ENCODE measurements at places on chromosomes 1 and 21.

GRCh38 chr1:230778916-230779590 is 31.9 kb downstream of the CAPN9 start:
- peaks cover 16% of the 10 kb centered on the region for H3K4me1 ChIP-seq
- no peak for DNase-seq
- no peak overlapping the region for H3K4me3 ChIP-seq
- H3K36me3 ChIP-seq, result no peaks in the 10 kb centered on the region
- peaks cover 6% of the 10 kb centered on the region for H3K27me3 ChIP-seq

- no peak overlapping the region for H3K4me3 ChIP-seq
- no peak for DNase-seq
- no peaks in the 10 kb centered on the region for H3K27me3 ChIP-seq
- H3K36me3 ChIP-seq, result peaks cover 30% of the 10 kb centered on the region
- H3K4me1 ChIP-seq, result no peaks in the 10 kb centered on the region
- H3K27ac ChIP-seq, result no peak overlapping the region
Measured at GRCh38 chr1:28208818-28209441, 23.9 kb downstream of the DNAJC8 start.

DNA sequence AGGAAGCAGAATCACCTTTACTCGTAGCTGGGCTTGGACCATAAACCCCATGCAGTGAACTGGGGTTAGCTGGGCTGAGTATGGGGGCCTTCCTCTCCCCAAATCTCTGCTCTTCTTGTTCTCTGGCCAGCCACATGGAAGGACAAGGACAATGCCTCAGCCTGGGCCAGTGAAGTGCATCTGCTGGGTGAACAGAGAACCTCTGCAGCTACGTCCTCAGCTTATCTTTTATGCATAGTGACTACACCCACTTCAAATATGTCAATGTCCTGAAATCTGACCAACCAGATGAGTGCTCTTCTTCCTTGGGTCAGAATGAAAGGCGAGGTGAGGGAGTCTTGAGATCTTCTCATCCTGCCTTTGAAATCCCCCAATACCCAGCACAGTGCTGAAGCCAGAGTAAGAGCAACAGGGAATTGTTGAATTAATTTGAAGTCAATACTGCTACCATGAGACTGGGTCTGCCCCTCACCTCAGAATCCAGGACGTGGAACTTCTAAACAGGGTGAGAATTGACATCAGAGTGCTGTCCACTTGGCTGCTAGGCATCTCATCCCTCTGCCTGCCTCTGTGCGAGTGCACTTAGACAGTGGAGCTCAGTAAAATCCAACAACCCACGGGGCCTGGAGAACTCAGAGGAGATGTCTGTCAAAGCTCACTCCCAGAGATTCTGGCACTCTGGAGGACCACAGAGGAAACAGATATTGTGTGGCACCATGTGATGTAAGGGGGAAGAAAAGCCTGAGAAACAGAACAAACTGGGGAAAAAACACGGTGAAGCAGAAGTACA is 99.0 kb downstream of the IER5 start:
- no peaks in the 10 kb centered on the region for H3K36me3 ChIP-seq
- no peak for DNase-seq
- H3K27me3 ChIP-seq, result peaks cover 50% of the 10 kb centered on the region
- H3K4me3 ChIP-seq, result no peak overlapping the region
- peaks cover 2% of the 10 kb centered on the region for H3K4me1 ChIP-seq
- no peak overlapping the region for H3K27ac ChIP-seq

- no peak overlapping the region for H3K27ac ChIP-seq
- DNase-seq, result no peak
- no peaks in the 10 kb centered on the region for H3K36me3 ChIP-seq
- H3K4me3 ChIP-seq, result no peak overlapping the region
Measured at GRCh38 chr1:166679369-166679768, 159.9 kb upstream of the POGK start.

- no peak overlapping the region for H3K4me3 ChIP-seq
- DNase-seq, result no peak
- H3K36me3 ChIP-seq, result peaks cover 3% of the 10 kb centered on the region
- H3K27me3 ChIP-seq, result no peaks in the 10 kb centered on the region
Measured at GRCh38 chr1:230713547-230713914, 391 bp downstream of the AGT start.

DNA sequence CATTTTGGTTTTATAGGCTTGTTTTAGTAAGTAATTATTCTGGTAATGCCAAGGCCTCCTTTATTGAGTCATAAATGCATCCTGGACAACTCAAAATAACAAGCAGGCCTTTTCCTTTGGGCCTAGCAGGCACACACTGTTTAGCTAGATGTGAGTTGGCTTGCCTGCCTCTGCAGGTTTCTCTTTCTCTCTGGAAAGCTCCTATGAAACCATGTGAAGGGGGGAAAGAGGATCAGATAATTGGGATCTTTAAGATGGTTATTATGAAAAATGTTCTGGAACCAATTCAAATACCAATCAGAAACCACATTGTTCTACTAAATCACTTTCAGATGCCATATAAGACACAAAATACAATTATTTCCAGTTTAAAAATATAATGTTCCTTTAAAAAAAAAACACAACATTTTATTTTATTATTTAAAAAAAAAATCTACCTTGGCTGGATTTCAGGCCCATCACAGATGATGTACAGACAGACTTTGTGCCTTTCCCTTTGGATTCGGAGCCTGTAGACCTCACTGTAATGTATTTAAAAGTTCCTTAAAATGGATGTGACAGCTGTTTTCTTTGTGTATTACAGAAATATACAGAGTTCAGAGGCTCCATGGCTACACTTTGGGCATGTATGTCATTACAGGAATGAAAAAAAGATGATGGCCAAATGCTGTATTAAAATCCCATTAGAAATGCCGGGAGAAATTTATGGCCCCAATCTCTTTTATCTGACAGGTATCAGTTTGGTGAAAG is 80.2 kb downstream of the NTMT2 start:
- no peaks in the 10 kb centered on the region for H3K27me3 ChIP-seq
- H3K4me1 ChIP-seq, result peaks cover 26% of the 10 kb centered on the region
- H3K4me3 ChIP-seq, result no peak overlapping the region
- no peaks in the 10 kb centered on the region for H3K36me3 ChIP-seq

- no peak overlapping the region for H3K4me3 ChIP-seq
- DNase-seq, result peak; percentile 86
- H3K27ac ChIP-seq, result peak overlapping the region; percentile 65
- H3K36me3 ChIP-seq, result peaks cover 6% of the 10 kb centered on the region
- H3K4me1 ChIP-seq, result peaks cover 17% of the 10 kb centered on the region
Measured at GRCh38 chr1:170162459-170163246, 16.9 kb downstream of the NTMT2 start.

GRCh38 chr1:3461934-3462275 is 7.4 kb downstream of the ARHGEF16 start:
- no peaks in the 10 kb centered on the region for H3K27me3 ChIP-seq
- no peak for DNase-seq
- peaks cover 51% of the 10 kb centered on the region for H3K4me1 ChIP-seq
- H3K36me3 ChIP-seq, result no peaks in the 10 kb centered on the region
- H3K27ac ChIP-seq, result no peak overlapping the region

DNA sequence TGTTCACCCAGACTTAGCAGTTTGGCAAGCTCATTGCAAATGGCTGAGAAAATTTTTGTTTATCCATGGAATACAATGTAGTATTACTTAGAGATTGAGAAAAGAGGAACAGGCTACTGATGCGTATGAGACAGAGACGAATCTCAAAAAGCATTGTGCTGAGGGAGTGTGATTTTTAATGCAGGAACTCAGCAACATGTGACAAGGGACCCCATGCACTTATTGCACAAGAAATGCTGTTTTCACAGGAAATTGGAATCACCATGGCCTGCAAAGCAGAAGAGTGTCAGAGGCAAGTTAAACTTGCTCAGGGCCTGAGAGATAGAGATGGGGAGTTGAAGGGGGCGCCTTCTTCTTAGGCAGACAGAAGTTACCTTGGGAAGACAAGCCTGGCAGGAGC is 32.6 kb upstream of the TLR5 start:
- no peak overlapping the region for H3K27ac ChIP-seq
- peaks cover 11% of the 10 kb centered on the region for H3K27me3 ChIP-seq
- DNase-seq, result no peak
- no peaks in the 10 kb centered on the region for H3K4me1 ChIP-seq
- no peaks in the 10 kb centered on the region for H3K36me3 ChIP-seq
